Muscle of back (tissue), 13 donors: ENCODE measurements at places on chromosomes 16 and 17. TPM values are rescaled to one million over a fixed set of nuclear protein-coding genes. Genes with fewer than 3 reads are reported as not detected.

GRCh38 chr17:40450175-40450574 lies 6.9 kb downstream of the IGFBP4 start:
- DNase-seq = no peak

DNA sequence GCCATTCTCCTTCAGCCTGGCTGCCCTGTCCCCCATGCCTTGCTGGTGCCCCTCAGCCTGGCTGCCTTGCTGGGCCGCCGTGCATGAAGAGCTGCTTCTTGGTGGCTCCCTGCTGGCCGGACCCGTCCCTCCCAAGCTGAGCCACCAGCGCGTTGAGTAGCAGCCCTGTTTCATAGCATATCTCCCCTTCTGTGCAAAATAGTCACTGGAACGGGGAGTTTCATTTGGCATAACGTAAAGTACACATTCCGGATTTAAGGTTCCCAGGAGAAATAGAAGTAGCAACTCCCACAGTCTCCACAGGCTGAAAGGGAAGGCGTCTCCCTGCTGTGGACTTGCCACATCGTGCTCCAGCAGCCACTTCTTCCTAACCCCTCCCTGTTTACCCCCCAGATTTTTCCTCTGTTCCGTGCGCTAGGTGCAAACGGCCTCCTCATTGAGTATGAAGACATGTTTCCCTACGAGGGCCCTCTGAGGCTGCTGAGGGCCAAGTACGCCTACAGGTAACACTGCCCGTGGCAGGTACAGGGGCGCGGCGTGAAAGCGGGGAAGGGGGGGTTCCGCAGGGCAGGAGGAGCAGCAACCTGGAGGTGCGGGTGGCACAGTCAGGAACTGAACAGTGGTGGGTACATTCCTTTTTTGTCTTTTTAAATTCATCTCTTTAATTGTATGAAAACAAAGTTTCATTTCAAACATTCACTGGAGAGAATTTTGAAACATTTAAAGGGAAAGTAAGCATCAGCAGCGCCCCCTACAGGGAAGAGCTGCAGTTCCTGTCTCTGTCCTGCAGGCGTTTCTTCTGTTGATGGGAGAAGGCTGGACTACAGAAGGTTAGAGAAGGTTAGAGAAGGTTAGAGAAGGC lies 5.8 kb upstream of the OGFOD3 start:
- DNase-seq = no peak

GRCh38 chr16:30010844-30011713 lies at the start of gene DOC2A:
DOC2A (minus strand) TSS chr16:30011027; CDS start chr16:30010222, 805 bp downstream.
- peak; percentile 16 for DNase-seq

GRCh38 chr17:81250286-81251093 lies 11.4 kb downstream of the NDUFAF8 start:
- no peak for DNase-seq

GRCh38 chr16:27374804-27375425 lies 27.1 kb upstream of the IL21R start:
- peak; percentile 48 for DNase-seq

DNA sequence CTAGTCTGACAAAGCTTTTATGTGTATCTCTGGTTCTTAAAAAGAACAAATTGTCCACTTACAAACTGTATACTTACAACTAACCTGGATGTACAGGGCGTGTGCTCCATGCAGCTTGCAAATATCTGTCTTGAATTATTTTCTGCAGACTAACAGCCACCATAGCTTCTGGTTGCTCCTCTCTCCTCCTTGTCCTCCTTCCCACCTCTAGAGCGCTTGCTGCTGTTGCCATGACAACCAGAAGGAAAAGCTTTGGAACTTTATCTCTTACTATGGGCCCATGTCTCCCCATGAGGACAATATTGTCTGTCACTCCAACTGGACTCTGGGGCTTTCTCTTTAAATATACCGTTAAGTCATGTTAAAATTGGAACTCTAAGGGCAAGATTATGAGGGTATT lies 71.5 kb upstream of the DHX40 start:
- DNase-seq = no peak

DNA sequence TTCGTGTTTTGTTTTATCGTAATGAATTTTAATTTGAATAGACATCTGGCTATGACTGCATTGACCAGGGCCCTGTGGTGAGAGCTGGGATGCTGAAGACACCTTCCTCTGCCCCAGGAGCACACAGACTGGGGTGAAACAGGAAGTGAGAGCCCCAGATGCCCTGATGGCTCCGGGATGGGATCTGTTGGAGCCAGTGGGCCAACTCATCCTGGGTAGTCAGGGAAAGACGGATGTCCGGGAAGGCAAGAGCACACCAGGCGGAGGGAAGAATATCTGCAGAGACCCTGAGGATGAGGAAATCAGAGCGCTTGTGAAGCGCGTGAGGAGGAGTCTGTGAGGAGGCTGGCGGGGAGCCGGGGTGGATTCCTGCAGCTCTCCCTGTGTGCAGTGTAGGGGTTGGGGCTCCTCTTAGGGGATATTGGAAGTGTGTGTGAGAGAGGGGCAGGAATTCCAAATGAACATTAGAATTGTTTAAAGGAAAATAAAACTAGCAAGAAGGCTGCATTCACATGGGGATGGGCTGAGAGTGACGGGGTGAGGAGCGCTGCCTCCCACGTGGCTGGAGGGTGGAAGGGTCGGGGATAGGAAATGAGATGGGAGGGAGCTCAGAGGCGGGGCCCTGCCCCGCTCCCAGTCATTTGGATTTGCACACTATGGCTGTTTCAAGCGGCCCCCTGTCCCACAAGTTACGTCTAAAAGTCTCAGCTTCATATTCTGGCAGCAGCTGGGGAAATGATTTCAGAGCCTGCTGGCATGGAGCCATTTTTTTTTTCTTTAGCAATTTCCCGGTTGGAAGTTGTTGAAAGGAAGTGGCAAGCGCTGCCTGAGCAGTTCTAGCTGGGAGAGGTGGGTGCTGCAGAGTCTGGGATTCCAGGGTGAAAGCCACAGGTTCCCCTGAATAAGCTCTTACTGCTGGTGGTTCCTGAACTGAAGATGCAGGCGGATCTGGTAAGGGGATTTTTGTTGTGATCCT lies 71.2 kb upstream of the LGALS9 start:
- peak; percentile 95 for DNase-seq

DNA sequence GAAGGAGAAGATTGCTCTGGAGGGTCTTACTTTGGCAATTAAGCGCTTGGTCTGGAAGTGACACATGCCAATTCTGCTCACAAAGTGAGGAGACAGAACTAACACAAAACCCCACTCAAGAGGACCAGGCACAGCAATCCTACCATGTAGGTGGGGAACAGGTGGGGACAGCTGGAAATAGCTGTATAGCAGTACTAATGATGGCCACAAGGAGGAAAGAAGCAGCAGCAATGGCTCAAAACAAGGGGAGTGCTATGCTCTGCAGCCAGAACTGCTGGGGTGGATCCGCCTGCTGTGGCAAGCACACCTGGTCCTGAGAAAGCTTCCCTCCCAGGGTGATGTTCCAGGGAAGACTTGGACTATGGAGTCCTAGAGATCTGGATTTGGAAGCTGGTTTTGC lies 17.0 kb upstream of the TMEM132E start:
- no peak for DNase-seq

DNA sequence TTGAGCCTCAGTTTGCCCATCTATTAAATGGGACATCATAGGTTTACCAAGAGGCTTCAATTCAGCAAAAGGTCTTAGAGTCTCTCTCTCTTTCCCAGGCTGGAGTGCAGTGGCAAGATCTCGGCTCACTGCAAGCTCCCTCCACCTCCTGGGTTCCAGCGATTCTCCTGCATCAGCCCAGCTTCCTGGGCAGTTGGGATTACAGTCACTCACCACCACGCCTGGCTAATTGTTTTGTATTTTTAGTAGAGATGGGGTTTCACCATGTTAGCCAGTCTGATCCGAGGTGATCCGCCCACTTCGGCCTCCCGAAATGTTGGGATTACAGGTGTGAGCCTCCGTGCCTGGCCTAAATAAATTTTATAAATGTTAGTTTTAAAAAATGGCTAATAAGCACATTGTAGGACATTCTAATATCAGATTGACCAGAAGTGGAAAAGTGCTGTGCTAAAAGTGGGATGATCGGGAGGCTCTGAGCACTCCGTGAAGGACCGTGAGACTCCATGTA lies 1.0 kb upstream of the NLRP1 start:
- no peak for DNase-seq

DNA sequence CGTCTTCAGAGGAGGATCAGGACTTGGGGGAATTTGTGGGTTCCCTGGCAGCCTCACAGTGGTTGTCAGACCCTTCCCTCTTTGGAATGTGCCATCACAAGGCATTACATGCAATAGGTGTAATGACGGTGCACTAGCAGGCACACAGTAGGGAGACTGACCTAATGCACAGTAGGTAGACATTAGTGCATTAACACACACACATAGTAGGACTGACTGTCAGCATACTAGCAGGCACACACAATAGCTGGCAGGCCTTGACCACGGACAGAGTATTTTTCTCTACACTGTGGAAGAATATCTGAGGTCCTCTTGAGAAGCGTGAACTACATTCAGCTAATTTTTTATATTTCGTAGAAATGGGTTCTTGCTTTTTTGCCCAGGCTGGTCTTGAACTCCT lies 10.9 kb upstream of the UBALD2 start:
- no peak for DNase-seq

GRCh38 chr17:76156662-76156991 lies 15.6 kb upstream of the FOXJ1 start:
- no peak for DNase-seq

DNA sequence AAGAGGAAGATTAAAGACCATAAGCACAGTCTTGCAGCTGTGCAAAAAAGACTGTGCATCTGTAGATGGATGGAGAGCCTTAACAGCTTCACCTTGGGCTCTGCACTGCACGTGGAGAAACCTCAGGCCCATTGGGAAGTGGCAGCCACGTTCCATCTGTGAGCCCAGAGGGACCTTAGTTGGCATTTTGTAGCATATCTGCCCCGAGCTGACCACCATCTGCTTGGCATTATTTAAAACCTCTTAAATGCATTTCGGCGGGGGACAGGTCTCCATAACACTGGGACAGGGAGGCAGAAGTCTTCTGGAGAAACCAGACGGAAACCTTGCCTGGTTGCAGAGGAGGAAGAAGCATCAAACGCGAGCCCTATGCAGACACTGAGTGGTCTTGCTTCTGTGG lies 345.6 kb downstream of the CPPED1 start:
- DNase-seq = no peak

Gene PRCD
- 2.2 TPM for polyA plus RNA-seq

Gene KIF2B
- not detected for polyA plus RNA-seq

Gene MYH11
- 20.7 TPM for polyA plus RNA-seq

Gene WNK4
- polyA plus RNA-seq = 0.43 TPM

Gene CDRT15
- not detected for polyA plus RNA-seq

Gene ATF7IP2
- 9.0 TPM for polyA plus RNA-seq

Gene STH
- polyA plus RNA-seq = not detected

Gene RNF43
- polyA plus RNA-seq = not detected
